Kidney (tissue), 22 donors: ENCODE measurements at places on chromosomes 3 and 15. TPM values are rescaled to one million over a fixed set of nuclear protein-coding genes. Genes with fewer than 3 reads are reported as not detected.

- no peak overlapping the region for H3K27ac ChIP-seq
- no peak for DNase-seq
- no peaks in the 10 kb centered on the region for H3K4me1 ChIP-seq
These were observed 138.8 kb upstream of the PLXND1 start for GRCh38 chr3:129745253-129745652.

DNA sequence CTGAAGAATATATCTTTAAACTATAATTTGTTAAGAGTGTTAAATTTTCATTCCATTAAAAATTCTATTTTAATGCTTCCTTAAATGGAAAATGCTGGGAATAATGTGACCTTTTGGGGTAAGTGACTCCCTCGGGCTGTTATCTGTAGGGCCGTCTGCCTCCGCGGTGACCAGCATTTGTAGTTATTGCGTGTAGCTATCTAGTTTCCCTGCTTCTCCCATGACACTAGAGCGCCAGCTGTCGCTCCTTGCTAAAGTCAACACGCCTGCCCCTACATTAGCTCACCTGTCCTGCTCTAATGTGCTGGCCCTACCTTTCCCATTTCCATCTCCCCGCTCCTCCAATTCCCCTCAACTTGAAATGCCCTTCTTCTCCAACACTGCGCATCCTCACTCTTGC, 12.4 kb upstream of the CHRM5 start:
- no peaks in the 10 kb centered on the region for H3K36me3 ChIP-seq
- no peaks in the 10 kb centered on the region for H3K27me3 ChIP-seq
- peak; percentile 54 for DNase-seq
- no peaks in the 10 kb centered on the region for H3K4me1 ChIP-seq

GRCh38 chr3:108471426-108471825, 39.0 kb downstream of the MYH15 start:
- DNase-seq, result no peak
- no peaks in the 10 kb centered on the region for H3K27me3 ChIP-seq
- no peaks in the 10 kb centered on the region for H3K4me1 ChIP-seq
- no peak overlapping the region for H3K4me3 ChIP-seq
- H3K27ac ChIP-seq, result no peak overlapping the region

ALG1L2 gene
- total RNA-seq, result 0.82 TPM

XCR1 gene
- total RNA-seq, result 1.4 TPM

- DNase-seq, result no peak
- H3K27ac ChIP-seq, result no peak overlapping the region
- H3K27me3 ChIP-seq, result no peaks in the 10 kb centered on the region
- no peaks in the 10 kb centered on the region for H3K4me1 ChIP-seq
- no peaks in the 10 kb centered on the region for H3K36me3 ChIP-seq
These were observed 287.6 kb downstream of the BCHE start for GRCh38 chr3:165549665-165550064.

GRCh38 chr15:63933522-63933921, 99.8 kb upstream of the HERC1 start:
- H3K4me1 ChIP-seq, result peaks cover under 1% of the 10 kb centered on the region
- no peak overlapping the region for H3K27ac ChIP-seq
- no peak for DNase-seq
- no peaks in the 10 kb centered on the region for H3K27me3 ChIP-seq
- H3K36me3 ChIP-seq, result no peaks in the 10 kb centered on the region
- no peak overlapping the region for H3K4me3 ChIP-seq

DNA sequence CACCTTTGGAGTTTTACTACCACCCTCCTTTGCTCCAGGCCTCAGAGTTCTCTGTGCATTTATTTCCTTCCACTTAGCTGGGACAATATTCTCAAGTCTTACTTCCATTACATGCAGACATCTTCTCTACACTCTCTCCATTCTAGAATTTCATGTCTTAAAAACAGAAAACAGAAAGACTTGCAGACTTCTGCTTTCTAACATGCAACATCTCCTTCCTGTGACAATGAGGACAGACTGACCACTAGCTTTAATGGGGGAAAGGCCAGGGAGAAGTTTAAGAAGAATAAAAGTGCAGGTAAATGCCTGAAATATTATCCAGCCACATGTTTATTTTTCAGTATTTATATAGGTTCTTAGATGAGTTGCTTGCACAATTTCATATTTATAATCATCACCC, 17.1 kb upstream of the CSTA start:
- DNase-seq, result no peak
- no peaks in the 10 kb centered on the region for H3K4me1 ChIP-seq
- no peaks in the 10 kb centered on the region for H3K27me3 ChIP-seq
- H3K27ac ChIP-seq, result no peak overlapping the region
- no peaks in the 10 kb centered on the region for H3K36me3 ChIP-seq
- H3K4me3 ChIP-seq, result no peak overlapping the region

PODXL2 gene
- 7.4 TPM for total RNA-seq

KCNH8 gene
- 1.0 TPM for total RNA-seq

- H3K36me3 ChIP-seq, result no peaks in the 10 kb centered on the region
- peak; percentile 39 for DNase-seq
- peak overlapping the region; percentile 64 for H3K4me3 ChIP-seq
- H3K27ac ChIP-seq, result no peak overlapping the region
These were observed 769 bp downstream of the C2CD4A start for GRCh38 chr15:62067448-62068044.

- H3K36me3 ChIP-seq, result no peaks in the 10 kb centered on the region
- peak; percentile 77 for DNase-seq
- peak within 1 kb of the TSS; percentile 77 for H3K4me3 ChIP-seq
- peak within 1 kb of the TSS; percentile 15 for H3K27ac ChIP-seq
- no peaks in the 10 kb centered on the region for H3K27me3 ChIP-seq
These were observed at the start of gene GMNC for GRCh38 chr3:190862209-190863118. GMNC (minus strand) TSS chr3:190862694; CDS start chr3:190862615, 79 bp downstream.

CHRNA3 gene
- total RNA-seq, result not detected
